ENCODE measurements at places on chromosomes 4 and X.

- no peak for DNase-seq
Observed at GRCh38 chrX:68420559-68420958, 12.7 kb downstream of the OPHN1 start.

GRCh38 chrX:12741416-12741815, 49.8 kb upstream of the PRPS2 start:
- no peak for DNase-seq

DNA sequence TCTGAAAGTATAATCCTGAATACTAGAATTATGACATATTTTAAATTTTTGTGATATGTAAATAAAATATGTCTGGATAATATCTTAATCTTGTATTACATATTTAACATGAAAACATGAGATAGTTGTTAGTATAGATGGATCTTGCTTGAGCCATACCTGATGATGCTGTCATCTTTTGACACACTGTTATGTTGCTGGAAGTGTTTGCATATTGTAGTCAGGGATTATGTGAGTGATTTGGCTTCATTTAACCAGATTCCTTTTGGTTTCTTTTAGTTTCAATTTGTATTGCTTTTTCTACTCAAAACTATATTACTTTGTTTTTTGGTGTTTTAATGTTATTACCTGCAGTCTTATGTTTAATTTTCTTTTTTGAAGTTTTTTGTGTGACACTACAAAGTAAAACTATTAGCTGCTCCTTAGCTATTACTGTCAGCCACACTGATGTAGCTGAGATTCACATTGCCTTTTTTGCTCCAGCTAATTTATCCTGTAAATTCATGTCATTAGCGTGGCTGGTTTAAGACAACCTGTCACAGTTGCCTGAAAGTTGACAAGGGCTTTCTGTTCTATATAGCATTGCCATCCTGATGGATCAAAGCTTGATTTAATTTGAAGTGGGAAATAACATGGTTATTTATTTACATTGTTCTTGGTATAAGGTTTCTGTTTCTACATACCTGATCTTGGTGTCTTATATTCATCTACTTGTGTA, 33.7 kb downstream of the METAP1 start:
- DNase-seq, result no peak

DNA sequence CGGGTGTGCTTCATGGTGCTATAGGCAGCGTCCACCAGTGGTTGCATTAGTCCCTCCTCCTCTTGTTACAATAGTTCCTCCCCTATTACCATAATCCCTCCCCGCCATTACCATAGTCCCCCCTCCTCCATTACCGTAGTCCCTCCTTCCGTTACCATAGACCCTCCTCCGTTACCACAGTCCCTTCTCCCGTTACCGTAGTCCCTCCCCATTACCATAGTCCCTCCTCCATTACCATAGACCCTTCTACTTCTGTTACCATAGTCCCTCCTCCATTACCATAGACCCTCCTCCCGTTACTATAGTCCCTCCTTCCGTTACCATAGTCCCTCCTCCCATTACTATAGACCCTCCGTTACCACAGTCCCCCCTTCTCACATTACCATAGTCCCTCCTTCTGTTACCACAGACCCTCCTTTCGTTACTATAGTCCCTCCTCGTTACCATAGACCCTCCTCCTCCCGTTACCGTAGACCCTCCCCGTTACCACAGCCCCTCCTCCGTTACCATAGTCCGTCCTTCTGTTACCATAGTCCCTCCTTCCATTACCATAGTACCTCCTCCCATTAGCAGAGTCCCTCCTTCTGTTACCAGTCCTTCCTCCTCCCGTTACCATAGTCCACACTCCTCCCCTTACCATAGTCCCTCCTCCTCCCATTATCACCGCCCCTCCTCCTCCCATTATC, 129.6 kb downstream of the DHRSX start:
- DNase-seq, result no peak

DNA sequence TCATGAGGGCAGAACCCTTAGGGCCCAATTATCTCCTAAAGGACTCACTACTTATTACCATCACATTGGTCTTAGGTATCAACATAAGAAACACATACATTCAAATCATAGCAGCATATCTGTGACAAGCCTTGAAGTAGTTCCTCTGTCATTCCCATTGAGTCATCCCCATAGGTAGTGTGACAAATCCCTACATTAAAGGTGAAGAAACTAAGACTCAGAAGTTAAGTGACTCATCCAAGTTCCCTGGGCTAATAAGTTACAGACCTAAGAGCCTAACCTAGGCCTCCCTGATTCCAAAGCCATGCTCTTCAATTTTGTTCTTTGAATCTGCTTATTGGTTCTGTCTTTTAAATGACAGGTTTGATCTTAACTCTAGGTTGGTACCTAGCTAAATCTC, 58.2 kb downstream of the CD38 start:
- no peak for DNase-seq

GRCh38 chr4:163558539-163559044, 64.1 kb downstream of the TMA16 start:
- DNase-seq, result peak; percentile 23

DNA sequence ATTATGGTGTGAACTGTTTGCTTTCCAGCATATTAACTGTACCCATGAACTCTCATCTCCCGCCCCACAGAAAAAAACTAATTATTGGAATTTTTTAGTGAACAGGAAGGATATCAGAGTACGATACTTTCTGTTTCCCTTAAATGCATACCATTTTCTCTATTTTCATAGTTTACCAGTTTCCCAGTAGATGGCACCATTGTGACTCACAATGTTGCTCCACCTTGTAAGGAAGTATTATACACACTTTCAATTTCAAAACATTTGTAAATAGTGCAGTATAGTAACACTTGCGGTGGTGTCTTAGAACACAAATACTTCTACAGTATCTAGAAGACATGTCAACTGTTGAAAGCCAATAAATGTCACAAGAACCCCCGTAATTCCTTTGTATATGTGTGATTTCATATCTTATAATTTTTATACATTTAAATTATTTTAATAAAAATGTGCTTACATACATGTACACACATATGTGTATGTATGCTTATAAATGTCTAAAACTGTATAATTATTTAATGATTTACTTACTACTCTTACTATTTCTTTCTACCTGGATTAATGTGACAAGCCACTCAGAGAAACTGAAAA, 167.3 kb downstream of the SLIT2 start:
- no peak for DNase-seq

DNA sequence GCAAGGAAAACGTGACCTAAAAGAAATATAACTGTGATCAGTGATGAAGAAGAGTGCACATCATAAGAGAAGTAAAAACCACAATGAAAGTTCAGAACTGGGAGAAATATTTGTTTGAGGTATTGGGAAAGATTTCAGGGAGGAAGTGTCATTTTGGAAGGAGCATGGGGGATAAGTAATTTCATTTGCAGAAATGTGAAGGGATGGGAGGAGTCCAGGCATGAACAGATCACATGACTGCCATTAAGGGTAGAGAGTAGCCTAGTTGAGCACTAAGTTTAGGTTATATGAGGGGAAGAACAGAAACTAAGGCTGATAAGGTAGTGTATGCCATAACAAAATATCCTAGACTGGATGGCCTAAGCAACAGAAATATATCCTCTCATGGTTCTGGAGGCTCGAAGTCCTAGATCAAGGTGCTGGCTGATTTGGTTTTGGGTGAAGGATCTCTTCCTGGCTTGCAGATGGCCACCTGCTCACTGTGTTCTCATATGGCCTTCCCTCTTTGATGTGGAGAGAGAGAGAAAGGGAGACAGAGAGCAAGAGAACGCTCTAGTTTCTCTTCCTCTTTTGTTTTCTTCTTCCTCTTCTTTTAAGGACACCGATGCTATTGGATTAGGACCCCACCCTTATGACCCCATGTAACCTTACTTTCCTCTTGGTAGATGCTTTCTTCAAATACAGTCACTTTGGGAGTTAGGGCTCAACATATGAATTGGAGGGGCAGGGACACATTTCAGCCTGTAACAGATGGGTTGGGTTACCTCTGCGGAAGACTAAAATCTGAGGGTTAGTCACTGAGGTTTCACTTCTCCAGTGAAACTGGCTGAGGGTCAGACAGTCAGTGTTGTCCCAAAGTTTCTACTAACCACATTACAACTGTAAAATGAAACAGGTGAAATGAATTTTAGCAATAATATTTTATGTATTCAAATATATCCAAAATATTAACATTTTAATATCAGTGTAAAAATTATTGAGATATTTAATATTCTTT, 77.9 kb downstream of the EGF start:
- DNase-seq, result no peak

DNA sequence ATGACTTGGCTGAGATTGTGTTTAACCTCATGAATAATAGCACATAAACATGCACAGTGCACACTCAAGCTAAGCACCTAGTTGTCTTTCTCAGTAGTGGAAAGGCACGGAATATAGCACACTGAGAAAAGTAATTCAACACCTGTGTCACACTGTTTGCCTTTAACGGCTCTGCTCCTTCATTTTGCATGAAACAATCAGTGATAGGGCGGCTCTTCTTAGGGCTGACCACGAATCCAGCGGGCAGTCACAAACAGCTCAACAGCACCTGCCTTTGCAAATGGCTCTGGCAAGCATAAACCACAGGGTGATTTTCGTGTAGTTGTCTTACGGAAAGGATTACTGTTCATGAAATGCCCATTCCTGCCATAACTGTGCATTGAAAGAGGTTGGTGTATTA, 954.0 kb upstream of the TENM3 start:
- no peak for DNase-seq
